ENCODE measurements at places on chromosomes 7 and 10.

DNA sequence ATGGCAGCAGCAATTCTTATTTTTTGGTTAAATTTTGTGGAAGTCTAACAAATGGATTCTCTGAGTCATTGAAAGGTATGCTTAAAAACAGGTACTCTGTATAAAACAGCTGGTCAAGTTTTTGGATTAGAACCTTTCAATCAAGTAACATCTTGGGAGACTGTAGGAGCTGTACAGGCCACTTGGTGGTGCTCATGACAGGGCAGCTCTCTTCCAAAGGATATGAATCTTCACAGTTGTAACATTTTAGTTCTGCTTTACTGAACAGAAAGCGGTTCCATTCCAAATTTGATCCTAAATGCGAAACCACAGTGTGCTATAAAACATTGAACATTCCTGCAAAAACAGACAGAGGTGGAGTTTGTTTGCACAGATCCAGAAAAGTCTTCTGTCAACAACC, 44.5 kb upstream of the AGR3 start:
- DNase-seq: no peak

DNA sequence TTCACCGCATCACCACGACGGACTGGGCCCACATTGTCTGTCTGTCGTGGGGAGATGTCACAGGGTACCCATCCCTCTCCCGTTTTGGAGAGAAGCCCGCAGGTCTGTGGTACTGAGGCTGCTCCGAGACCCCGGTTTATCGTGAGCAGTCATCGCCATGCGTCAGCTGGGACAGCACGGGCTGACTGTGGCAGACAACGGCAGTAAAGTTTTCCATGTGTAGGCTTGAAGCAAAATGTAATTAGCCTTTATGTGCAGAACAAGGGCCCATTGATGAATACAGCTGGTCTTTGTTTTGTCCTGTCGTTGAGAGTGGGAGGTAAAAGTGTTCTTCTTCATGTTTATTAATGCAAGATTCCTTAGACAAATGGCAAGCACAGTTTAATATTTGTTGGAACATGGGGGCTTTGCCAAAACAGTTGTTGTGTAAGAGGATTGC, 167.4 kb upstream of the SH2B2 start:
- peak; percentile 29 for DNase-seq

DNA sequence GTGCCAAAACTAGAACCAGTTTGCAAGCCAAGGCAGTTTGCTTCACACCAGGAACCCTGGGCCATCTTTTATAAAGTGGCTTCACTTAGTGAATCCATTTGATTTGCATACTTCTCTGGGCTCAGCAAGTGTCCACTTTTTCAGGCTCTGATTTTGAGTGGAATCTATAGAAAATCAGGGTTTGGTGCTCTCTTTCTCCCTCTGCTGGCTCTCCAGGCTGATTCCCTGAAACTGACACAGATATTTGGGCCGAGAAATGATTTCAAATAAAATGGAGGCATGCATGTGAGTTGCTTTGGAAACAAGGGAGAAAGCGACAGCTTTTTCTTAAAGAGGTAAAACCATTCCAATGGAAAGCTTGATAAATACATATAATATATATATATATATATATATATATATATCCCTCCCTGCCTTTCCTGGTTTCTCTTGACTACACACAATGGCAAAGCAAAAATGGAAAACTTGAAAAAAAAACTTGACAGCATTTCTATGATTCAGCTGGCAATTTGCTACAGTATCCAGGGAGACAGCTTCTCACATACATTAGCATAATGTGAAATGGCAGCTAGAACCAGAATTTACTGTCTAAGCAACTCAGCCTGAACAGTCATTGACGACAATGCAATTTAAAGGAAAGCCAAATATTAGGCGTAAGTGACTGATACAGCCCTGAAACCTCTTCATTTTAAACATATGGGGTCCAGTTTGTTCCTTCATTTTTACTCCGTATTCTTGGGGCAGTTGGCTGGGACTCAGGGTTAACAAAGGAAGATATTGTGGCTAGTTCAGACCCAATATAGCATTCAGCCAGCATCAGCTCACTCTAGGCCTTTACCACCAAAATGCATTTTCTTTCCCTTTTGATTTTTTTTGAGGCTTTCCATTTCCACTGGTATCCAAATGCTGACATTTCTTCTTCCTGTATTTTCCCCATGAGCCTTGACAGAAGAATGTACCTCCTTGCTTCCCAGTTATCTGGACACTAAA, 188.5 kb downstream of the TMEM178B start:
- no peak for DNase-seq

- no peak for DNase-seq
These were observed 128.7 kb downstream of the TSPAN12 start for GRCh38 chr7:120729245-120729644.

DNA sequence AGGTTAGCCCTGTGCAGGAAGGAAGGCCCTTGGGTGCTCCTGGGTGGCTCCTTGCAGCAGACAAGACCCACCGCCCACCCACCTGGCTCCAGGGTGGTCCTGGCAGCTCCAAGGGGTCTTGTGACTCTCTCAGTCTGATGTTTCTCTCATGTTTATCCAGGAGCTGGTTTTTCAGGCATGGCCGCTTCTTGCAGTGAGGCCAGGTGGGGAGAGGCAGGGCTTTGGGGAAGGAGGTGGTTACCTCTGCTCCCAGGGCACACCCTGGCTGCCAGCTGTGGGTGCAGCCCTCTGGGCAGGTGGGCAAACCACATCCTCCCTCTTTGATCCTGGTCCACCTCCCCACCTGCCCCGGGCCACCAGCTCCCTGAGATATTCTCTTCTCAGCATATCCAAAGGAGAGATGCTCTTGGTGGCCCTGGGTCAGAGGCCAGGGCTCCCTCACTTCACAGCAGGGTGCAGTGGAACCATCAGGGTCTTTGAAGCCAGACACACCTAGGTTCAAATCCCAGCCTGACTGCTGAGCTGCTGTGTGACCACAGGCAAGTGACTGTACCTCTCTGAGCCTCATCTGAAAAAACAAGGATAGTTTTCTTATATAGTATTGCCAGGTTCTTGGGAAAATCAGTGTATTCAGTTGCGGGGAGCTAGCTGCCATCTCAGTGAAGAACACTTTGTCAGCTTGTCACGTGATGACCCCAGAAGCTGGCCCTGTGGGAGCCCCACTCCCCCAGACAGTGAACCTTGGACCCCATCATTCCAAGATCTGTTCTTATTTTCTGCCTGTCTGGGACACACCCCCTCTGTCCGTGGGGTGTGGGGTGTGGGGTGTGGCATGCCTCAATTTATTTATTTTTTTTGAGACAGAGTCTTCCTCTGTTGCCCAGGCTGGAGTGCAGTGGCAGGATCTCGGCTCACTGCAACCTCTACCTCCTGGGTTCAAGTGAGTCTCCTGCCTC, 11.5 kb downstream of the GTF2IRD1 start:
- DNase-seq: no peak

GRCh38 chr10:51129946-51130544, 55.8 kb downstream of the PRKG1 start:
- DNase-seq: no peak

- no peak for DNase-seq
These were observed 149.4 kb downstream of the WDR37 start for GRCh38 chr10:1205450-1206030.

- DNase-seq: no peak
These were observed 41.1 kb downstream of the ABRAXAS2 start for GRCh38 chr10:124842721-124843120.

DNA sequence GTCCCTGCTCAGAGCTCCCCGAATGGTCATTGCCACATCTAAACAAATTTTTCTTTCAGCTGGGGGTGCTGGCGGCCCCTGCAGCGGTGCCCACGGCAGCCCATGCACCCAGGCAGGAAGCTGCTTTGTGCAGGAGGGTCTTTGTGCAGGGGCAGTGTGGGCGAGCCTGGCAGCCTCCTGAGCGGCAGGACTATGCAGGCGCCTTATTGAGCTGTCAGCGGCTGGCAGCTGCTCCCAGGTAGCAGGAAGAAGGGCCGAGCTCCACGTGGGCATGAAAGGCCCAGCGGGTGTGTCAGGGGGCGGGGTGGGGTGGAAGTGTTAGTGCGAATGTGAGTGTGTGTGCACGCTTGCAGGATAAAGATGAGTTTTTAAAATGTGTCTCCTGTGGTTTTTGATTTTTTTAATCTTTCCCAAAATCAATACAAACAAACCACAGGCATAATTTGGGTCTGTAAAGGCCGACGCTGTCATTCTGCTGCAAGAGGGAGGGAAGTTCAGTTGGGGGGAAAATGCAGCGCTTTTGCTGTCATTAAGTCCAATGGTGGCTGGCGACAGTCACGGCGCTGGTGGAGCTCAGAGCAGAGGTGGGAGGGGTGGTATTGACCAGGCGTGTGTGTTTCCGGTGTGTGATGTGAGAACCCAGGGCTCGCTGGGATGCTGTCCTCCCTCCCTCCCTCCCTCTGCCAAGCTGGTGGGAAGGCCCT, 83.9 kb downstream of the LHPP start:
- no peak for DNase-seq

- DNase-seq: peak; percentile 83
These were observed 73.1 kb upstream of the UCN3 start for GRCh38 chr10:5291501-5292195.

- DNase-seq: no peak
These were observed 11.7 kb downstream of the RPA3 start for GRCh38 chr7:7706556-7707172.

- no peak for DNase-seq
These were observed 5.6 kb downstream of the C10orf105 start for GRCh38 chr10:71714031-71714410.

DNA sequence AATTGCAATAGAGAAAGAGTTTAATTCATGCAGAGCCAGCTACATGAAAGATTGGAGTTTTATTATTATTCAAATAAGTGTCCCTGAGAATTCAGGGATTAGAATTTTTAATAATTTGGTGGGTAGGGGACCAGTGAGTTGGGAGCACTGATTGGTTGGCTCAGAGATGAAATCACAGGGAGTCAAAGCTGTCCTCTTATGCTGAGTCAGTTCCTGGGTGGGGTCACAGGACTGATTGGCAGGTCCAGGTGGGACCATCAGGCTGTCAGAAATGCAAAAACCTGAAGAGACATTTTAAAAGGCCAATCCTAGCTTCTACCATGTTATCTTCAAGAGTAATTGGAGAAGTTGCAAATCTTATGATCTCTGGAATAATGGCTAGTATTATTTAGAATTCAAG, 56.0 kb upstream of the KAT6B start:
- no peak for DNase-seq

- no peak for DNase-seq
These were observed 151.6 kb upstream of the CACNA2D1 start for GRCh38 chr7:82595176-82595575.

DNA sequence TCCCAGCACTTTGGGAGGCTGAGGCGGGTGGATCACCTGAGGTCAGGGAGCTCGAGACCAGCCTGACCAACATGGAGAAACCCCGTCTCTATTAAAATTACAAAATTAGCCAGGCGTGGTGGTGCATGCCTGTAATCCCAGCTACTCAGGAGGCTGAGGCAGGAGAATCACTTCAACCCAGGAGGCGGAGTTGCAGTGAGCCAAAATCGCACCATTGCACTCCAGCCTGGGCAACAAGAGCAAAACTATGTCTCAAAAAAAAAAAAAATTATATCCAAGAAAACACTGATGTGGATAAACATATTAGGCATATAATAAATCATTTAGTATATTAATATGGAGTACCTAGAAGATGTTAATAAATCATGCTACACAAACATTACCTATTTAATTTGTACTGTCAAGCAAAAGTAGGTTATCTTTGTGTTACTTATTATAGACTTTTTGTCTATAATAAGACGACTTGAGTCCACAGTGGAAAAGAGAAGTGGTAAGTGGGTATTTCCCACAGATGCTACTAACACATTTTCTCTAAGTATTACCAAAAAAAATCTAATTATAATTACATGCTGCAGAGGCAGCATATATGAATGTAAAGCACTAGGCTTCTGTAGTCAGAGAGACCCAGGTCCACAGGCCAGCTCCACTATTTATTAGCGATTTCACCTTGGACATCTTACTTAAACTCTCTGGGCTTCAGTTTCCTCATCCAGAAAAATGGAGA, 34.5 kb downstream of the DNMBP start:
- DNase-seq: no peak
